Activated CD8-positive, alpha-beta memory T cell treated with anti-CD3 and anti-CD28 coated beads, Interleukin-2, amount 50 U/mL, for 48 hours (primary cell): ENCODE measurements at places on chromosomes 4 and X.

- DNase-seq: no peak
Measured at GRCh38 chr4:14807856-14808255, 194.4 kb upstream of the CPEB2 start.

- no peak for DNase-seq
Measured at GRCh38 chr4:27742816-27743215, 882.2 kb downstream of the STIM2 start.

GRCh38 chrX:9127986-9128385, 94.1 kb upstream of the FAM9B start:
- no peak for DNase-seq

- no peak for DNase-seq
Measured at GRCh38 chrX:24859211-24859841, 156.4 kb downstream of the ARX start.

- DNase-seq: no peak
Measured at GRCh38 chrX:56226980-56227379, 5.2 kb upstream of the KLF8 start.

DNA sequence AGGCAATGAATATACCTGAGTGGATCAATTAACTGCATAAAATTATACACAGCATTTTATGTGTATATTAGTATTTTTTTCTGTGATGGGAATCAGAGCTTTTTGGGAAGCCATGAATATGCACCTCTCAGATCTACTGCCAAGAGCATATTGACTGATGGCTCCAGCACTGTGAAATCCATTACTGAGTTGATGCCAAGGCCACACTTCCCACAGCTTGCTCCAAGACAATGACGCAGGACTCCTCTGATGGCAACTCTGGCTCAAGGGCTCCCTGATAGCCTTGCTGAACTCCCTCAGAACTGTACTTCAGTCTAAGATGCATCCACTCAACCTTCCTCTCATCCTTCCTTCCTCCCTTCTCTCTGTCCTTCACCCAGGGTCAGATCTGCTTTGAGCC, 82.7 kb downstream of the OTC start:
- DNase-seq: no peak
